Renal cortical epithelial cell (primary cell): ENCODE measurements at places on chromosomes 13 and 19.

DNA sequence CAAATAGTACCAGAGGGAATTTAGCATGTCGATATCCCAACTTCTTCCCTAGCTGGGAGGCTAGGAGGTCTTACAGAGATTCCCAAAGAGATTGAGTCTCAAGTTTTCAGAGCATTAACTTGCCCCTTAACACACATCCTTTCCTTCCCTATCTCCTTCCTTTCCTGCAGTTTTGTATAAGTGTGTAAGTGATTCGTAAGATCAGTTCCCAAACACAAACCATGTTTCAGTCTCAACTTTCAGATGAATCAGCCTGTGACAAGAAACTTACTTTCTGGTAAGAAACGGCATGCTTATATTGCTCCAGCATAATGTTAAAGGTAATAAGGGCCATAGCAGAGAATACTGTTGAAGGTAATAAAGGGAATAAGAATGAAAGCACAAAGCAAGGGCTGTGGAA is 472.2 kb downstream of the LIG4 start:
- no peak for DNase-seq

GRCh38 chr19:12202250-12202649 is 39.4 kb downstream of the ZNF136 start:
- no peak for DNase-seq

- DNase-seq: no peak
Measured at GRCh38 chr19:54518844-54519243, 16.2 kb downstream of the LAIR2 start.

GRCh38 chr13:43831088-43831487 is 44.3 kb upstream of the ENOX1 start:
- DNase-seq: no peak

DNA sequence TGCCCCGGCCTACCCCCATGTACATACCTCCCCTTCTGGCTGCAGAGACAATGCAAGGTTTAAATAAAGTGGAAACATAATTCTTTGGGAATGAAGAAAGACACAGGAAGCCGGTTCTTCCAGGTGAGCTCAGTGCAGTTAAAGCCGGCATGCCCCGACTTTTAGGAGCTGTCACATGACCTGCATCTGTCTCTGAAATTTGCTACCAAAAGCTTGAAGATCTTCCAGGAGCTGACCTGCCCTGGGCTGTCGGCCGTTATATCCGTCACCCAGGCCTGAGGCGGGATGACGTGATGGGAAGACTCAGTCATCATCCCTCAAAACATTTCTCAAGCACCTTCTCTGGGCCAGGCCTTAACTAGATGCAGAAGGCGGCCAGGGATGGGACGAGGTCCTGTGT is 10.3 kb downstream of the RAB8A start:
- no peak for DNase-seq

- DNase-seq: peak; percentile 50
Measured at GRCh38 chr19:940591-941291, 14.9 kb downstream of the ARID3A start.

DNA sequence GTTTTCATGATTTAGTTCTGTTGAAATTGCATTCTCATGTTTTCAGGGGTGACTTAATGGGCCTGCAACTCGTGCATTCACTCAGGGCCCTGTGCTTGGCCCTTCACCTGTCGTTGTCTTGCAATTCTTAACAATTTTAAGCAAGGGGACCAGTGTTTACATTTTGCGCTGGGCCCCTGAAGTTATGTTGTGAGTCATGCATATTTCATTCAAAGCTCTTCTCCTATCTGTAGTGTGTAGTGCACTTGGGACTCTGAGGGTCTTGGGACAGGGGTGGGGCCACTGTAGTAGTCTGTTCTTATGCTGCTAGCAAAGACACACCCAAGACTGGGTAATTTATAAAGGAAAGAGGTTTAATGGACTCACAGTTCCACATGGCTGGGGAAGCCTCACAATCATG is 211.2 kb upstream of the RXFP2 start:
- no peak for DNase-seq

GRCh38 chr13:99237981-99238662 is 20.1 kb downstream of the GPR18 start:
- DNase-seq: no peak

GRCh38 chr19:42201489-42202289 is 15.8 kb downstream of the DEDD2 start:
- DNase-seq: no peak

GRCh38 chr19:2413159-2413558 is 14.2 kb downstream of the TIMM13 start:
- no peak for DNase-seq

DNA sequence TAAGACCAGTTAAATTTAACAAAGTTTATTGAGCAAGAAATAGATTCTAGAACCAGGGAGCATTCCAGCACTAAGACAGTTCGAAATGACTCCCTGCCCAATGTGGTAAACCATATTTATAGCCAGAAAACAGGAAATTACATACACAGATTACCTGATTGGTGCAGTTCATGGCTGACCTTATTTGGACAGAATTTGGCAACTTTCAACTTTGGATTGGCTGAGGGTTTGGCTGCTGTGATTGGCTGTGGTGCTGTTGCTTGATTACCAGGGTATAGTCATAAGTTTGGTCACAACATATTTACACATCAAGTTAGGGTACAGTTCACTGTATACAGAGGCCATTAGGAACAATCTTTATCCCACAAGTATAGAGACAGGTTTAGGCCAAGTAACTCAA is 984.8 kb upstream of the MIR17HG start:
- DNase-seq: peak; percentile 10

DNA sequence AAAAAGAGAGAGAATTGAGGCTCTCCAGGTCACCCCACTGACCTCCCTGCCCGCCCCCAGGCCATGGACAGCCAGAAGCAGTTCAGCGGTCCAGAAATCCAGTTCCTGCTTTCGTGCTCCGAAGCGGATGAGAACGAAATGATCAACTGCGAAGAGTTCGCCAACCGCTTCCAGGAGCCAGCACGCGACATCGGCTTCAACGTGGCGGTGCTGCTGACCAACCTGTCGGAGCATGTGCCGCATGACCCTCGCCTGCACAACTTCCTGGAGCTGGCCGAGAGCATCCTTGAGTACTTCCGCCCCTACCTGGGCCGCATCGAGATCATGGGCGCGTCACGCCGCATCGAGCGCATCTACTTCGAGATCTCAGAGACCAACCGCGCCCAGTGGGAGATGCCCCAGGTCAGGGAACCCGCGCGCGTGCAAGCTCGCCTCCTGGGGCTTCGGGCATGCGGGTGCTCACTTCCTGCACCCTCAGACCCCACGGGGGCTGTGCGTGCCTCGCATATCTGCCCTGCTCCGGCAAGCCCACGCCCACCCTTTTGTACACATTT is 56.6 kb downstream of the MAP4K1 start:
- no peak for DNase-seq

GRCh38 chr19:35470128-35470527 is 20.1 kb downstream of the KRTDAP start:
- DNase-seq: no peak

- no peak for DNase-seq
Measured at GRCh38 chr13:32135056-32135390, 103.4 kb downstream of the FRY start.

DNA sequence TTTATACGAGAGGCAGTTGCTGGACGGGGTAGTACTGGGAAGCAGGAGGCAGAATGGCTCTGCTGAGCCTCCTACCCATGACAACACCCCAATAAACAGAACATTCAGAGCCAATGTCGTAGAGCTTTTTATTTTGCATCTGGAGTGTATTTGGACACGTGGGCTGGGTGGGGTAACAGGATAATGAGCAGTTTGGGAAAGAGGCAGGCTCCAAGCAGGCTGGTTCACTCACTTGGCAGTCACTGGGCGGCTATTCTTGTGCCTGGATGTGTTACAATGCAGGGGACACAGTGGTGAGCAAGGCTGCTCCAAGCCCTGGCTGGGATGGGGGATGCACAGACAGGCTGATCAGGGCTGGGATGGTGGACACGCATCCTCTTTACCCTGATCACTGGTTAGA is 9.5 kb downstream of the ACTMAP start:
- no peak for DNase-seq

- DNase-seq: no peak
Measured at GRCh38 chr13:112724788-112725345, 35.0 kb downstream of the ATP11A start.

GRCh38 chr19:43798546-43799409 is 3.5 kb downstream of the LYPD5 start:
- peak; percentile 29 for DNase-seq

DNA sequence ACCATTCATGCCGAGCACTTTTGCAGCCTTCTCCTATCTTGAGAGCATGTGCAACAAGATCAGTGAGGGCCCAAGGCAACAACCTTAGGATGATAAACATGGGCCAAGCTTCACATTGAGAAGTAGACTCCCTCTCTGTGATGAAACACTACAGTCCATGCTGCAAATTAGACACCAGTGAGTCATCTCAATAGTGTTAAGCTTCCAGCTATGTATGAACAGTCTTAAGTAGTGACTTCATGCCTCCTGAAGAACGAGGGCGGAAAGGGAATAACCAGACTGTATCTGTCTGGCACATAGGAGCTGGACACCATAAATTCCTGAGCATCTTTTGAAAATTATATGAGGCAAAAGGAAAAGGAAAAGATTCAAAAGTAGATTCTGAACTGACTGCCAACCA is 309.9 kb upstream of the SLITRK1 start:
- peak; percentile 18 for DNase-seq

GRCh38 chr13:91142572-91142971 is 204.9 kb upstream of the MIR17HG start:
- peak; percentile 92 for DNase-seq

- no peak for DNase-seq
Measured at GRCh38 chr13:98447881-98448641, 128.8 kb downstream of the STK24 start.

- DNase-seq: peak; percentile 65
Measured at GRCh38 chr19:43784981-43785808, 4.4 kb upstream of the KCNN4 start.

DNA sequence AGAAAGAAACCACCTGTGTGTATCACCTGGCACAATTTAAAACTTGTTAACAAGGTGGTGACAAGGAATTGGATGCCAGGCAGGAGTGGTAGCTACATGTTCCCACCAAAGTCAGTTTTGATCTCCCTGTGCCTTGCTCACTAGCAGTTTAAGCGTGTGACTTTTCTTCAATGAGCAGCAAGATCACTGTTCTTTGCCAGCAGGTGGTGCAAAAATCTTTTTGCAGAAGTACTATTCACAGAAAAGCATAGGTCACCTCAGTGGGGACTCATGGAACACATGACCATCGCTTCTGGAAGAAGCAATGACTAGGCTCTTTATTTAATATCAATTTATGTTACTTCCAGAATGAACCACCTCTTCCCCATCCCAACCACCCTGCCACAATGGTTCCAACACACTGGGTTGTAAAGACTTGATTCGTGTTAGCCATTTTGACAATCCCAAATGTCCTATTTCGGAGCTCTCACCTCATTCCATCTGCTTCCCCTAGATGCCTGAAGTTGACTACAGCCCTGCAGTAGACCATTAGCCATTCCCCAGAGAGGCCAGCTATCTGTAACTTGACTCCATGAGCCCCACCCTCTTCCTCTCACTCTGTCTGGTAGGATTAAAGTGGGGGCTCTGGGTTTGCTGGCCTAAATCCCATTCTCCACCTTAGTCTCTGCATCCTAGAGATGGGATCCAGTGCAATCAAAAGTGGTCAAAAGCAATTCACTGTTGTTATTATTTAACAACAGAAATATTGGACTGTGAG is 59.1 kb upstream of the TNFRSF19 start:
- DNase-seq: peak; percentile 52

DNA sequence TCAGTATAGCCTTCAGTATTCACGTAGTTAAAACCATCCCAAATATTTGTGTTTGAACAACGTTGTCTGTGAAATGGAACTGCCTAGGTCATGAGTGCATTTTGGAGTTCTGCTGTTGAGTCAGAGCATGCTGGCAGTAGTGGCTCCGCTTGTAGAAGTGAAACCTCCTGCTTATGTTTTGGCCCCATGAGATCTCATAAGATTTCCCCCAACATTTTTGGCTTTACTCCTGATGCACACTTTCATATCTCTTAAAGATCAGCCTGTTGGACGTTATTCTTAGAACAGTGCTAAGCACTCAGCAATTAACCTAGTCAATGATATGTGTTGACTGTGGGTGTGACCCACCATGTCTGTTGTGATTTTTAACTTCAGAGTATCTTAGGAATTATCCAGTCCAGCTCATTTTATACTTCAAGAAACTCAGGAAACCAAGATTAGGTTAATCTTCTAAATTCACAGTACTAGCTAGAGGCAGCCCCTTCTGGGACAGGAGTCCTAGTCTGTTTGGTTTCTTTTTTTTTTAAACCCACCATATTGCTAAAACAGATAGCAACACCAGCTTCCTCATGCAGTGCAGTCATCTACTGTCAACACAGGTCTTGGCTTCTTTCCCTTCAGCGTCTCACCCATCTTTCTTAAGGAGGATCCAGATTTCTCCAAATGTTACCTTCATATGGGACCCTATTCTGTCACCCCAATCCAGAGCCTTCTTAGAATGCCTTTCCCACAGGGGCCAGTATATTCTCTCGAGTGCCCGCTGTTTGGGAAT is 26.2 kb downstream of the RAP2A start:
- DNase-seq: no peak

GRCh38 chr13:103539721-103540381 is 473.6 kb upstream of the SLC10A2 start:
- no peak for DNase-seq

GRCh38 chr13:58960888-58961287 is 1202.8 kb downstream of the DIAPH3 start:
- peak; percentile 42 for DNase-seq

- DNase-seq: no peak
Measured at GRCh38 chr13:43306372-43306771, 283.0 kb downstream of the DNAJC15 start.

GRCh38 chr19:10191347-10191746 is 3.4 kb downstream of the DNMT1 start:
- peak; percentile 31 for DNase-seq

GRCh38 chr13:42116225-42116624 is 67.8 kb downstream of the DGKH start:
- DNase-seq: peak; percentile 38
